ENCODE measurements at places on chromosomes 12 and 14.

- no peak for DNase-seq
Observed at GRCh38 chr14:102711946-102712345, 65.3 kb upstream of the TRAF3 start.

DNA sequence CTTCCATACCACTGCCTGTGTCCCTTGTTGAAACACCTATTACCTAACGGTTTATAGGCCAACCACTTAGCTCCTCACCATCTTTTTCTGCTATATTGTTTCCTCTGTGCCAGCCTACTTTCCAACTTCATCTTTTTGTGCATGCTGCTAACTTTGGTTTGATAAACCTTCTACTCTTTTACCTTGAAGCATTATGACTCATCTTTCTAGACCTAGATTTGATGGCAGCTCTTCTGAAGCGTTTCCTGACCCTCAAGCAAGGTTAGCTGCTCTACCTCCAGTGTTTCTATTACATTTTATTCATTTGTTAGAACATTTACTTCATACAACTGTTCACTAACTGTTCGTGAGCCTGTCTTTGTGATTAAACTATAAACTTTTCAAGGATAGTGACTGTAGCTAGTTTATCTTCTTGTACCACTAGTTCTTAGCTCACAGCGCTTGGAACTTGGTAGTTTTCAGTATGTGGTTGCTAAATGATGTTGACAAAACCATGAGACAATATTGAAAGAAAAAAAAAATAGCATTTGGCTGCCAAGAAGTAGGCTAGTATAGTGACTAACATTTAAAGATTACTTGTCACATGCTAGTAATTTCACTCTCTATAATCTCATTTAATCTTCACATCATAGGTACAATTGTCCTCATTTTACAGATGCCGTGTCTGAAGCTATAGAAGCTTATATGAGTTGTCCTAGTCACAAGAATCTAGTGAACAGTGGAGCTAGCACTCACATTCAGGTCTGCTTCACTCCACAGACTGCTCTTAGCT is 79.5 kb downstream of the APAF1 start:
- no peak for DNase-seq

- DNase-seq, result no peak
Observed at GRCh38 chr14:81555684-81556083, 22.0 kb upstream of the SEL1L start.

- no peak for DNase-seq
Observed at GRCh38 chr12:45326358-45326975, 110.6 kb downstream of the ANO6 start.

GRCh38 chr12:121443193-121443870 is 43.4 kb downstream of the RNF34 start:
- no peak for DNase-seq

GRCh38 chr12:124753228-124753591 is 110.5 kb downstream of the SCARB1 start:
- DNase-seq, result no peak

- DNase-seq, result no peak
Observed at GRCh38 chr12:32477714-32478113, 78.4 kb downstream of the FGD4 start.

- no peak for DNase-seq
Observed at GRCh38 chr12:53700567-53700966, 24.7 kb upstream of the ATP5MC2 start.

DNA sequence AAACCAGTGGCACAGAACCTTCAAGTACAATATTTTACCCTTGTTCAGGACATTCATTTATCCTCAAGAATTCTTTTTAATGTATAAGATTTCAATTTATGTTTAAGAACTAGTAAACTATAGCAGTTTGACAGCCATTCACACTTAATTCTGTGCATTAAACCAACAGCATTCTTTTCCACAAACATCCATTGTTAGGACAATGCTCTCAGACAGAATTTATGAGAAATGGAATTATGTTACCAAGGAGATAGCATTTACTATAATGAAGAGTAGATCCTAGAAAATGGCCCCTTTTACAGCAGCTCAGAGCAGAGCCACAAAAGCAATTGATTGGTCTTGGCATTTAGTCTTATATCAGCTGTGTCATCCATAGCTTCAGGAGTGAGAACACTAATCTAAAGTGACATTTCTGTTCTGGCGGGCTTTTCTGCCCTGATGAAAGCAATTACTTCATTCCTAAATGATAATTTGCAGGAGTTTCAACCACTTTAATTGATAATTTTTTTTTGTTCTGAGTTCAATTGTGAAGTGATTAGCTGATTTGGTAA is 268.9 kb downstream of the NPAS3 start:
- no peak for DNase-seq

- DNase-seq, result no peak
Observed at GRCh38 chr12:33423706-33424105, 15.9 kb downstream of the SYT10 start.

- no peak for DNase-seq
Observed at GRCh38 chr12:91219919-91220318, 37.3 kb upstream of the DCN start.

DNA sequence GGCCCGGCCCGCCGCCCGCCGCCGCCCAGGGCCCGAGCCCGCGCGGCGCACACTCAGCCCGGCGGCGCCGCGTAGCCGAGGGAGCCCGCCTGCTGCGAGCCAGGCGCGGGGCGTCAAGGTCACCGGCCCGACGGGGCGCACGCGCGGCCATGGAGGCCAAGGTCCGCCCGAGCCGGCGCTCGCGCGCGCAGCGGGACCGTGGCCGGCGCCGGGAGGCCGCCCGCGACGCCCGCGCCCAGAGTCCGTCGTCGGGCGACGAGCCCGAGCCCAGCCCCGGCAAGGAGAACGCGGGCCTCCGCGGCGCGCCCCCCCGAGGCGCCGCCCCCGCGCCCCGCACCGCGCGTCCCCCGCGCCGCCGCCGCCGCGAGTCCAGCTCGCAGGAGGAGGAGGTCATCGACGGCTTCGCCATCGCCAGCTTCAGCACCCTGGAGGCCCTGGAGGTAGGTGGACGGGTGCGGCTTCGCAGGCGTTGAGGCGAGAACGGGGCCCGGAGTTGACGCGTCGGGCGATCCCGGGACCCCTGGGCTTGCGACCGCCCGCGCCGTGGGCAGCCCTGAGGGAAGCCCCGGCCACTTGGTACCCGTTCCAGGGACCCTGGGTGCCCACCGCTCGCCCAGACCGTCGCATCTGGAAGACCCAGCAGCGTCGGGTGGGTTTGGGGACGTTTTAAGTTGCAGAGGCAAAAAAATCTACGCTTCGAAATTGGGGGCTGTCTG is 629 bp downstream of the FBRSL1 start:
- no peak for DNase-seq

DNA sequence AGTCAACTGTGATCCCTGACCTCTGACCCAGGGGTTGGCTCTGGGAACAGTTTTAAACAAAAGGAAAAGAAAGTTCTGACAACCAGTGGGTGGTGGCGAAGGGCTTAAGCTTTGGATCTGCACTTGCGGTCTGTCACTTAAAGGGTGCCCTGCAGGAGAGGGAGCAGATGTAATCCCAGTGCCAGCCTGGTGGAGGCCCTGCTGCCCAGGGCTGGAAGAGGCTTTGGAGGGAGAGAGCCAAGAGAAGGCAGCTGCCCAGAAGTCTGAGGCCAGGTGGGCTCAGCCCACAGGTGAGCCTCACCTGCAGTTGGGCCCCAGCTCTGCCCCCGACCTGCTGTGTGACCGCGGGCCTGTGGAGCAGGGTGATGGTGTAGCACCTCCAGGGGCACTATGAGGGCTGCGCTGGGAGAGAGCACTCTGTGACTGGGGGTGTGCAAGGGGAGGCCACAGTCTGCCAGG is 19.1 kb downstream of the SH2B3 start:
- DNase-seq, result no peak

GRCh38 chr12:80701388-80701787 is 6.0 kb upstream of the MYF6 start:
- no peak for DNase-seq

GRCh38 chr14:67735336-67736147 is 33.9 kb downstream of the RDH12 start:
- DNase-seq, result no peak
